ENCODE measurements at places on chromosomes 7 and 10. TPM values are rescaled to one million over a fixed set of nuclear protein-coding genes. Genes with fewer than 3 reads are reported as not detected.

The SH2D4B gene
- not detected for polyA plus RNA-seq

GRCh38 chr7:127486654-127487053 lies 94.1 kb upstream of the ZNF800 start:
- no peak for DNase-seq

- DNase-seq = no peak
Observed at GRCh38 chr7:67478066-67478465, 481.4 kb downstream of the TYW1 start.

DNA sequence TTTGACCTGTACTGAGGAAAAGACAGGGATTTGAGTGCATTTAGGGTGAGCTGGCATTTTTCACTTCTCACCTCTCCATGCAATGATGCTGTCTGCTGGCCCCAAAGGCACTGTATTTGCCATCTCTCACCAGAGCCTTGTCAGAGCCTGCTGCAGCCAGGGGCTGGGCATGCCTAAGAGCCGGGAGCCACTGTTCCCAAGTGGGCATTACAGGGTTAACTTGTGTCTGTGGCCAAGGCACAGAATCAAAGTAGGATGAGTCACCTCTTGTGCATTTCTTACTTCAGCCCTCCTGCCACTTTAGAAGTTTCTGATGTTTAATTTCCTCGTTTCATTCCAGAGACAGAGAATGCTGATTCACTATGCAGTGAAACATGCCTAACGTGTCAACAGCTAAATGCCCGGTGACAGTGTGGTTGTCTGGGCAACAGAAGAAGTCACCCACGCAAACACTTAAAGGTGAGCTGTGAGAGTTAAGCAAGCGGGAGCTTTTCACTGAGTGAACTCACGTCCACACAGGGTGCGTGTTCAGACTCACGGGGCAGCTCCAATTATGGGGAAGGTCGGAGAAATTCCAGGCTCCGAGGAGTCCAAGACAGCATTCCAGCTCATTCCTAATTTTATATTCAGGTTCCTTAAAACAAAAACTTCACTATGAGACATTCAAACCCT lies 57.1 kb upstream of the IGFBP3 start:
- no peak for DNase-seq

GRCh38 chr7:47402941-47403866 lies 178.7 kb downstream of the TNS3 start:
- DNase-seq = no peak

Measured in heart left ventricle (tissue), 16 donors.